NCI-H774 (cell line): ENCODE measurements at places on chromosomes 2 and 18.

DNA sequence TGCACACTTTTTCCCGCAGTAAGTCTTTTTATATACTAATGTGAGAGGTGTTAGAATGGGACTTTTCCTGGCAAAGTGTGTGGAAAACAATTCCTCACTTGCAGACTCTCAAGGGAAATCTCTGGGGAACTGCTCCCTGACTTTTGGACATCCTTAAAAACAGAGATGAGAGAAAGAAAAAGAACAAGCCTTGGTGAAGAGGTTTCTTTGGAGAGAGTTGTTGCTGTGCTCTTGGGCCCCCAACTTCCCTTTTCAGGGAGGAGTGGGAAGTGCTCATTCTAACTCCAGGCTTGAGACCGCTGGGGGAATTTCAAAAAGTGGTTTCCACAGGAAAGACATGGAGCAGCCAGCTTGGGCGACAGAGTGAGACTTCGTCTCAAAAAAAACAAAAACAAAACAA is 142.6 kb upstream of the SPRED2 start:
- no peak for DNase-seq

- DNase-seq, result peak; percentile 12
Observed at GRCh38 chr18:7789856-7790552, 222.9 kb downstream of the PTPRM start.

DNA sequence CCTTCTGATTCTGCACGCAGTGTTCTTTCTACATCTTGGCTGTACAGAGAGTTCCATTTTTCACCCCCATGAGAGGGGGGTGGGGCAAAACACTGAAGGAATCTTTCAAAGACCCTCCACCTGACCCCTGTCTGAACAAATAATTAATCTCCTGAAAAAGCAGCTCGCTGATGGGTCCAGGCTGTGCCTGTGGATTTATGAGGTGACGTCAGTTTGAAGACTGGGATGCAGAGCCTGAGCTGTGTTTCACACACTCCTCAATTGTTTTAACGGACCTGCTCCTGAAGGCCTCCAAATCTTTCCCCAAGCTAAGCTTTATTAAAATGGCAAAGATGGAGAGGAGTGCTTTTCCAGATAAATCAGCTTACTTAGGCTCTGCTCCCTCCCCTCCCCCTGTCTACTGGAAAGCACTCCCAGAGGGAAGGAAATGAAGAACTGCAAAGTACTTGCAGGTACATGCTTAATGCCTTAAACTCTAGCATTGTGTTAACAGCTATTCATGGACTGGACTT is 390.2 kb upstream of the TNP1 start:
- no peak for DNase-seq

DNA sequence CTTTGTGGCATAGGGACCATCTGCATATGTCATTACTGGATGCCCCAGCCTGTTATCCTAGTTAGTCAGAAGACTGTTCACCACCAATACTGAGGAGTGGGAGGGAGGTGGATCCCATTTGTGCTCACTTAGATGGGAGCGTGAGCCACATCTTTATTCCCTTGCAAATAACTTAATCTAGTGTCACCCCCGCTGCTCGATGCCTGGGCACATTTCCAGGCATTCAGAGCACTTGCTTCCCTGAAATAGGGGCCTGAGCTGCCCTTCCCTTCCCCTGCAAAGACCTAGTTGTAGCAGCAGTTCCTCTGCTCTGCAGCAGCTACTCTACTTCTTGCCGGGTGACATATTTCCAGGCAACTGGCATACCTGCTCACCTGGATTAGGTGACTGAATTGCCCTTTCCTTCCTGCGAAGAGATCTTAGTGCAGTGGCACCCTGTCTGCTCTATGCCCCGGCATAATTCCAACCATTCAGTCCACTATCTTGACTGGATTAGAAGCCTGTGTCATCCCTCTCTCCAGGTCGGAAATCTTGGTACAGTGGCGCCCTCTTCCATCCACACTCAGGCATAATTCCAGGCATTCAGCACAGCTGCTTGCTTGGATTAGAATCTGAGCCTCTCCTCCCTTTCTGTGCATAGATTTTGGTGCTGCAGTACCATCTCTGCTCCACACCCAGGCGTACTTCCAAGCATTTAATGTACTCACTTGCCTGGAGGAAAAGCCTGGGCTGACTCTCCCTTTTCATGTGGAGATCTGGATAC is 1389.1 kb upstream of the TMEFF2 start:
- DNase-seq, result no peak

- no peak for DNase-seq
Observed at GRCh38 chr18:8949206-8949605, 153.3 kb upstream of the NDUFV2 start.

DNA sequence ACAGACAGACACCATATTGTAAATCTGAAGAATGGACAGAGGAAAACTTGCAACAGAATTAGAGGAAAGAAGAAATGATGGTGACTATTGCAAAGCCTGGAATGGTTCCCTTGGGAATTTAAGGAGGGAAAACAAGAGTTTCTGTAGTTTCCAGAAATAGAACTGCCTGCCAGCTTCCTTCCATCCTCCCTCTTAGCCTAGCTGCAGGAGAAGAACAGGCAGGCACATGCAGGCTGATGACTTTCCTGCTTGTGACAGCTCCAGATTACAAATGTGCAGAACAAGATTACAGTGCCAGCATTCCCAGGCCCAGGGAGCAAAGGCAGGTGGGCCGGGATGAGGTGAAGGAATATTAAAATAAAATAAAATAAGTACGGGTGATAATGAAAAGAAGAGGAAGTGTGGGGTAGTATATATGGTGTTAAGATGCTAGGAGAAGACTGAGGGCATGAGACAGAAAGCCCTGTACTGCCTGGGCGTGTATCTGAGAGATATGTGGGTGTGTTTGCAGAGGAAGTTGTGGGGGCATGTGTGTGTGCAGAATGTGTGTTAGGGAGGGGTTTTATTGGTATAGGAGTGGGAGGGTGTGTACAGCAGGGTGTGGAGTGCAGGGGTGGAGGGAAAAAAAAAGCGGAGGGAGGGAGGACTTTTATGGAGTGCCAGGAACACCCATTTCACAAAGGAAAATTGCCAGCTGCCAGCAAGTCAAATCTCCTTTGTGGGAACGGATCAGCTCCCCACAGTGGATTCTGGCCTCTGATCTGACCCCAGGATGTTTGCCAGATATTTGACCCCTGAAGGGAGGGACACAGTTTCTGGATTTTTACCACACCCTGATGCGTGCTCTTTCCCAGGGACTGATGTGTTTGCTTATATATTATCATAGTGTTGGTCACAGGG is 43.9 kb upstream of the NEMP2 start:
- peak; percentile 37 for DNase-seq

GRCh38 chr2:160087854-160088745 is 25.7 kb upstream of the PLA2R1 start:
- no peak for DNase-seq

DNA sequence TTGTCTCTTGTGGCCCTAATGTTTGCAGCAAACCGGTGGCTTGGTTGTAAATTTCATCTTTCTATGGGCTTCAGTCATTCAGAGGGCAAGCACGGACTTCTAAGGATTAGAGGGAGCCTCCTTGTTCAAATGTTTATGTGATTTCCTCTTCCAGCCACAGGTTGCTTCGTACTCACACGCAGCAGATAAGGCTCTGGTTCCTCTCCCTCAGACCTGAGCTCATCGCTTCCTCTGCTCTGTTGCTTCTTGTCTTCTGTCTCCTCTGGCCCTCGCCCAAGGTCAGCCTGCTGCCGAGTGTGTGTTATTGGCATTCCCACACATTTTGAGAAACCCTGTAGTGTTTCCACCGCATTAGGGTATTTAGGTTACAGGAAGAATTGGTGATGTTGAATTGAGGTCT is 44.0 kb downstream of the MYL12B start:
- no peak for DNase-seq

- DNase-seq, result peak; percentile 32
Observed at GRCh38 chr2:210224941-210225672, at the start of gene ACADL. Gene ACADL (minus strand): TSS chr2:210225447. CDS start chr2:210225263, 184 bp downstream.

DNA sequence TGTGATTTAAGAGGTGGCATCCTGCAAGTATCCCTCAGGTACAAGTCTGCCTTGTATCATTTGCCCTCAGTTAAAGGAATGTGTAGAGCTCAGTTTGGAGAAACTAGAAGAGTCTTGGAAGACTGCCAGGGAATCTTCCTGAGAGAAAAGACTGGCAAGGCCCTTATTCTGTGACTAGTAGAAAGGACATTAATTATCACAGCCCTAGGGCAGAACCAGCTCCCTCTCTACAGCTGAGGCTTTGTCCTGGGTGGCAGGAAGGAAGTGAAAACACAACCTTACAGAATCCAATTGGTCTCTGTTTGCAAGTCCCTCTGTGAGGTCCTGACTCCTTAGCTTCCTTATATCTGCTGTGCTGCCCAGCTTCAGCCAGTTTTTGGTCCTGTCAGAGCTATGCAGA is 385.9 kb upstream of the CYRIA start:
- DNase-seq, result no peak
